GM12891 (cell line): ENCODE measurements at places on chromosomes 7 and 10.

- DNase-seq = no peak
Observed at GRCh38 chr7:115117748-115118147, 195.9 kb downstream of the MDFIC start.

GRCh38 chr10:32091046-32091445, 34.8 kb upstream of the KIF5B start:
- DNase-seq = no peak

DNA sequence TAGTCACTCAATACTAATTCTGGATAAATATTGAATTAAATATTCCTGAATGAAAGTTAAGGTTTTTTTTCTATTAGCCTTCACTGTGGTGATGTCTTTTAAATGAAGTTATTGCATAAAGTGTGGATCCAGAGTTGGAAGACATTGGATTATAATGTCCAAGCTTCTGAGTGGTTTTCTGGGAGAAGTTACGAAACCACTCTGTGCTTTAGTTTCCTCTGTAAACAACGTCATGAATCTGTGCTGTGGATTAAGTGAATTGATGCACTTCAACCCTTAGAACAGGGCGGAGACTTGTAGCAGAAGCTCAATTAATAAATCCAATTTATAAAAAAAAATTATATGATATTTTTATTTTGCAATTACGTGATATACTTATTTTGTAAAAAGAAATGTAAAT, 271.7 kb downstream of the BICC1 start:
- no peak for DNase-seq

DNA sequence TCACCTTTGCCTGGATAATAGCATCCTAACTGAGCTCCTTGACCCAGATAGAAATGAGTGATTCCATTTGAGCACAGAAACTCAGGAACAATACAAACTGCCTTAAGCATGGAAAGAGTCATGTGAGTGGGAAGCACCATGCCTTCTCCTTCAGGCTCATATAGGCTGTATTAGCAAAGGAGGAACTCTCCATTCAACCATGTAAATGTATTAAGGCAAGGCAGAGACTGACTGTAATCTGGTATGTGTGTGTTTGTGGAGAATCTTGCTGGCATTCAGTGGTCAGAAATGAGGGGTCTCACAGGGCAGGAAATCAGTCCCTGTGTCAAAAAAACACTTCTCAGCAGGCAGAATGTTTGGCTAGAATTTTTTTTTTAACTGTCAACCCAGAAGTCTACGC, 40.2 kb downstream of the COA1 start:
- no peak for DNase-seq

DNA sequence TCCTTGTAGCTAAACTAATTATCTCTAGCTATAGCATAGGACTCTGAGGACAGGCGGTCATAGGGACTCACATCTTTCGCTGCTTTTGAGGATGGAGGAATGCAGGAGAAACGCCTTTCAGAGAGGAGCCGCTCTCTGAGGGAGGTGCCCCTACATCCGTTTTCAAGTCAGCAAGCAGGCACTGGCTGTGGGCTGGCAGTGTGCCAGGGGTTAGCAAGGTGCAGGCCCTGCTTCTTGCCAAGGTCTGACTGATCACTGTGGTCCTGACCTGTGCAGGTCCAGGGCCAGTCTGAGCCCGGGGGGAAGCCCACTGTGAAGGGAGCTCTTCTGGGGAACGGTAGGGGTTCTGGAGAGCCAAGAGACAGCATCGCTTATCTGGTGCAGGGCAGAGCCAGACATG, 89.4 kb downstream of the SH3PXD2A start:
- DNase-seq = no peak

DNA sequence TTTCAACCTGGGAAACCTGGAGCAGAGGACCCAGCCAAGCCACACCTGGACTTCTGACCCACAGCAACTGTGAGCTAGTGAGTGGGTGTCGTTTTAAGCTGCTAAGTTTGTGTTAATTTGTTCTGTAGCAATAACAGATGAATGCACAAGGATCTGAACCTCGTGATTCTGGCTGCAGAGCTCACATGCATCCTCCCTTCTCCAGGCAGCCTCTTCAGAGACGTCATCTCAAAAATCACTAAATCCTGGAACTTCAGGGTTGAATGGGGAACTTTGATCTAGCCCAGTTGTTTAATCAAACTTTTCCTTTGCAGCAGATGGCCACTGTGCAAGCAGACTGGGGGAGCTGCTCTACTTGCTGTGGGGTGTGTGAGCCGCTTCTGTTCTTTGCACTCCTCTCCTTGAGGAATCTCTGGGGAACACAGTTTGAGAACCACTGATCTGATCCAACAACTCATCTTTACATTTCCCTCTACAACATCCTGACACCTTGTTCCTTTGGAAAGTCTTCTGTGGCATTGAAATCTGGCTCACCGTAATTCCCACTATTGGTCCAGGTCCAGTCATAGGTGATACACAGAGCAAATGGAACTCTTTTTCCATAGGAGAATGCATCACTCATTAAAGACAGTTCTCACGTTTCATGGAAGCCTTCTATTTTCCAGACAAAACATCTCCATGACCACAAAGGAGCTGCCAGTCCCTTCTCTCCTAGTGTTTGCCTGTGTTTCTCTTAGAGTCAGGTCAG, 90.3 kb downstream of the CHN2 start:
- no peak for DNase-seq

DNA sequence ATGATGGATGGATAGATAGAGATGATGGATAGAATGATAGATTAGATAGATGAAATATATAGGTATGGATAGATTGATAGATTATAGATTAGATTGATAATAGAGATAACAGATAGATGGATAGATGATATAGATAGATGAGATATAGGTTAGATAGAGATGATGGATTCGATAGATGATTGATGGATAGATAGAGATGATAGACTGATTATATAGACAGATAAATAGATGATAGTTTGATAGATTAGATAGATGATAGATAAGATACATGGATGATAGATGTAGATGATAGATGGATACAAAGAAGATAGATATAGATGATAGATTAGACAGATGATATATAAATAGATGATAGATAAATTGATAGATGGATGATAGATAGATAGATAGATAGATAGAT, 448.1 kb downstream of the GALNT17 start:
- no peak for DNase-seq

GRCh38 chr7:12801107-12801506, 113.7 kb downstream of the ARL4A start:
- DNase-seq = no peak

DNA sequence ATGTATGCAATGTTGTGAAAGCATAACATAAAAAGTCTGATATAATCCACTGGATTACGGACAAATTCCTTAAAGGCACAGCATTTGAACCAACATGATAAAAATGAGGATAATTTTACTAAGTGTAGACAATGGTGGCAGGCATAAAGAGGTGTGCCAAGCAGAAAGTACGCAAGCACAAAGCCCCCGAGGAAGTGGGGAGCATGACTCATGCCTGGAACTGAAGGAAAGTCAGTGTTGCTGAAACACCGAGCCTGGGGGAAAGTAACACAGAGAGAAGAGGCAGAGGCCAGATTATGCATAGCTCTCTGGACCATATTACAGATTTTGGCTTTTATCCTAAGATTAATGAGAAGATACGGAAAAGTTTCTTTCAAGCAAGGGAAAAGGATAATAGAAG, 490.0 kb upstream of the PHF14 start:
- DNase-seq = no peak

- no peak for DNase-seq
Observed at GRCh38 chr10:22711373-22711772, 3.0 kb downstream of the PIP4K2A start.

- no peak for DNase-seq
Observed at GRCh38 chr10:113880236-113880635, 25.8 kb downstream of the NHLRC2 start.

DNA sequence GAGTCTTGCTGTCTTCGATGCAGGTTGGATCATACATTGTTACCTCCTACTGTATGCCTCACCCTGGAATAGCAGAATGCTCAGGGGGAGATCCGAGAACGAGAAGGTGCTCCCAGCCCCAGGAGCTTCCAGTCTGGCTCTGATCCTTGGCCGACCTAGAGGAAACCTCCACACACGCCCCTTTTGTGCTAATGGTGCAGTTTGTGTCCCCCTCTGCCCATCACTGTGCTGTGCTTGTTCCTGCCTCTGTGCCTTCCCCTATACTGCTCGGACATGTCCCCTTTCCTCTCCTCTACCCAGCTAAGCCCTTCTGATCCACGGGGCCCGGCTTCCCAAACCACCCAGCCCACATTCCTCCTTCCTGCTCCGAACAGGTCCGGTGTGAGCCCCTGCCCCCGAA, 32.5 kb downstream of the ZNF775 start:
- no peak for DNase-seq
